ENCODE measurements at places on chromosomes 6 and 20.

GRCh38 chr6:11128608-11129007 lies 17.1 kb upstream of the ERVFRD-1 start:
- DNase-seq: no peak

DNA sequence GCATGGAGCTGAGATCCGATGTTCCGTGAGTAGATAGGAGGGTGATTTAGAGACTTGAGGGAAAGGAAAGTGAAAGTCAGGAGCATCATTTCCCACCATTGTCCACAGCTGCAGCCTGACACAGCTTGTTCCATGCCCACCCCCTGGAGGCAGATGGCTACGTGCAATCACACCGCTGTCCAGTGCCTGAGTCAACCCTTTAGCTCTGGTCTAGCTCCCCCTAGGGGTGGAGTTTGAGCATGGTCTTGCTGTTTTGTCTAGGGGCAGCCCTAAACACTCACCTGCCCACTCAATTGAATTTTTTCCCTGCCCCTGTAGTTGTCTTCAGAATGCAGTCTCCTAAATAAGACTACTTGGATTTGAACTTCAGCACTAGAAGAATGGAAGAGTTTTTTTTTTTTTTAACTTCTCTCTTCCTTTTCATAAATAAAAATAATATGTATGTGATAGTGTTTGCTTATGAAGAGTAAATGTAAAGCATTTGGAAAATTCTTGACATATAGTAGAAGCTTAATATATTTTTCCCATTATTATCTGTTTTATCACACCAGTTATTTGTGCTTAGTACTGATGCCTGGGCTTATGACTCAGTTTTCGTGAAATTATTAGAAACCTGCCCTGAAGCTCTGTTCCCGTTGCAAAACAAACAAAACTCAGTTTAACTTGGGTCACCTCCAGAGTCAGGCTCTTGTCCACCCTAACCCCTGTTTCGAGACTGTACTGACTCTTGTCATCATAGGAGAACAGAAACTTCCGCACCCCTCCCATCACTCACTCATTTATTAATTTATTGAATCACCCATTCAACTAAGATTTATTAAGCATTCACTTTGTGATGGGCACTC lies 814.8 kb downstream of the MAFB start:
- DNase-seq: peak; percentile 62

GRCh38 chr6:159168536-159169192 lies 536 bp upstream of the FNDC1 start:
- peak; percentile 53 for DNase-seq

- DNase-seq: no peak
These were observed 2.8 kb downstream of the SNAI1 start for GRCh38 chr20:49985617-49986016.

DNA sequence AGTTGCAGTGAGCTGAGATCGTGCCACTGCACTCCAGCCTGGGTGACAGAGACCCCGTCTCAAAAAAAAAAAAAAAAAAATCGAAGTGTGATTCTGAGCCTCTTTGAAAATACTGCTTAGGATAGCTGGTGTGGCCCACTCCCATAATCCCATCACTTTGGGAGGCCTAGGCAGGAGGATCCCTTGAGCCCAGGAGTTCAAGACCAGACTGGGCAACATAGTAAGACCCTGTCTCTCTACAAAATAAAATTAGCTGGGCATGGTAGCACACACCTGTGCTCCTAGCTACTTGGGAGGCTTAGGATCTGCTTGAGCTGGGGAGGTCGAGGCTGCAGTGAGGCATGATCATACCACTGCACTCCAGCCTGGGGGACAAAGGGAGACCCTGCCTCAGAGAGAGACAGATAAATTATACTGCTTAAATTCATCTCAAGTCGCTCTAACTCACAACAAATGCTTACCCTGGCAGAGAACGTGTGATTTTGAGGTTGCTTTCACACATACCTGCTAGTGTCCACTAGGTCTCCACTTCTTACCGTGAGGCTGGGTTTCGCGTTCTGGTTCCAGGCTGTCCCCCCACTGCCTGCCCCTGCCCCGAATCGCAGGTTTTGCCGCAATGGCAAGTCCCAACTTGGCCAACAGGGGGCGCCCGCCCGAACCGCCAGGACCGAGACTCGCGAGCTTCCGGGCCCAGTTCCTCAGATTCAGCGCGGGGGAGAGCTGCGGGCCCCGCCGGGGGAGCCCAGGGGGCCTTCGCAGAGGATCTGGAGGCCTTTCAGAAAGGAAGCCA lies 12.3 kb upstream of the TMC2 start:
- peak; percentile 91 for DNase-seq

- DNase-seq: no peak
These were observed 15.5 kb downstream of the RIPOR3 start for GRCh38 chr20:50675671-50676376.

GRCh38 chr20:7585126-7585679 lies 355.1 kb downstream of the HAO1 start:
- no peak for DNase-seq

DNA sequence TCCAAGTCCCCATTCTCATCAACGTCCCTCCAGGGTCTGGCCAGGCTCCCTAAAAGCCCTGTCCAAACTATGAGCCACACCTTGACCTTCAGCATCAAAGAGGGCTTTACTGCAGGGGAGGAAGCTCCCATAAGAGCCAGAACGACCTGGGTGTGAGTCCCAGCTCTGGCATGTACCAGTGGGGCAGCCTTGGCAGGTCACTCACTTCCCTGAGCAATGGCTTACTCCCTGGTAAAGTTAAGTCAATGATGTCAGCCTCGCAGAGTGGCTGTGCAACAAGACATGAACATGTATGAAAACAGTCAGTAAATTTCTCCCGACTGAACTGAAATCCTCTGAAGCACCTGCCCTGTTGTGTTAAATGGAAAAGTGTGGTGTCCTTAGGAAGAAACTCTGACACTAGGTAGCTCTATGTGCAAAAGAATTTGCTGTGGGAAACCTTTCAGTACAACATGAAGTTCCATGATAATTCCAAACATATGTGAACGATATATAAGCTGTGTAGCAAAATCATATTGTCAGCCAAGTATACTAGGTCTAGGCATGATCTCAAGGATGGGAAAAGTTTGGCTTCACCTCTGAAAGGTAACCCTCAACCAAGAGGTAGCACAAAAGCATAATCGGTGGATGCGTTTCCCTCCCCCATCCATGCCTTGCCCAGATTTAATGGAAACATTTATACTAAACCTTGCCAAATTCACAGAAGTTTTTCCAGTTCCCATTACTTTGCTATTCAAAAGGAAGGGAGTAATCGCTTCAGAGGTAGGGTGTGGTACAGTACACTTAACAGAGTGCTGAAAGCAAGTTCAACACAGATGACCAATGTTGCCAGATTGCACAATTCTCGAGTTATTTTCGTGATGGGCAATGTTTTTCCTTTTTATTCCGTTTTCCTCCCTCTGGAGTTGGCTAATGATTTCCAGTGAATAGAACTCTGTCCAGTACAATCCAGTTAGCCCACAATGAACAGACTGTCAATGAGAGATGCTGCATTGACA lies 49.0 kb upstream of the RANBP9 start:
- DNase-seq: peak; percentile 59

DNA sequence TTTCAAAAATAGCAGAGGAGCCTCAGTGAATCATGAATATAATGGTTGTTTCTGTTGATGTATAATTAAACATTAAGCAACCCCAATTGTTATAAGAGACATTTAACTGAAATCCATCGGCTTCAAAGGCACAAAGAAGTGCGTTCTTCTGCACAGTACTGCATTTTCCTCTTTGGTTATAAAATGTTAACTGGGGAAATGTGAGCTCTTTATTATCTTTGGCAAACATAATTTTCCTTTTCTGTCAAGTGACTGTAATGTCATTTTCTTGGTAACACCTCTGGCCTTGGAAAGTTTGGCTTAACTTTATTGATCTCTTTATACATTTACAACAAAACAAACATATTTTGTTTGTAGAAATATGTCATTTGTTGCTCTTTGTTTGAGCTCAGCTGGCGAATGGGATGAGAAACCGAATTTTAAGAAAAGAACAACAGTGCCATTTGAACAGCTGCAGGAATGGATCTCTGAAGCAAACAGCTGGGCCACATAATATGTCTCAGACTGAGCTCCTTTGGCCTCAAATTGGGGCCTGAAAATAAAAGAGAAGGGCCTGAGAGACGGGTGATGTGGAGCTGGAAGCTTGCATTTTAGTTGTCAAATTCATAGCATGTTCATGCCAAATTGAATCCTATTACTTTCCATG lies 427.0 kb upstream of the SPTLC3 start:
- peak; percentile 88 for DNase-seq

GRCh38 chr6:13428583-13429405 lies 58.6 kb downstream of the GFOD1 start:
- DNase-seq: no peak
